ENCODE measurements at places on chromosomes 1 and 21. TPM values are rescaled to one million over a fixed set of nuclear protein-coding genes. Genes with fewer than 3 reads are reported as not detected.
A peak's percentile ranks its signal among the peaks of the same experiment; 100 is the strongest.

GRCh38 chr1:8525216-8525557 lies 207.3 kb downstream of the SLC45A1 start:
- no peak overlapping the region for H3K4me3 ChIP-seq
- no peaks in the 10 kb centered on the region for H3K27me3 ChIP-seq
- peaks cover 28% of the 10 kb centered on the region for H3K4me1 ChIP-seq
- H3K36me3 ChIP-seq: peaks cover 23% of the 10 kb centered on the region
- no peak for DNase-seq

DNA sequence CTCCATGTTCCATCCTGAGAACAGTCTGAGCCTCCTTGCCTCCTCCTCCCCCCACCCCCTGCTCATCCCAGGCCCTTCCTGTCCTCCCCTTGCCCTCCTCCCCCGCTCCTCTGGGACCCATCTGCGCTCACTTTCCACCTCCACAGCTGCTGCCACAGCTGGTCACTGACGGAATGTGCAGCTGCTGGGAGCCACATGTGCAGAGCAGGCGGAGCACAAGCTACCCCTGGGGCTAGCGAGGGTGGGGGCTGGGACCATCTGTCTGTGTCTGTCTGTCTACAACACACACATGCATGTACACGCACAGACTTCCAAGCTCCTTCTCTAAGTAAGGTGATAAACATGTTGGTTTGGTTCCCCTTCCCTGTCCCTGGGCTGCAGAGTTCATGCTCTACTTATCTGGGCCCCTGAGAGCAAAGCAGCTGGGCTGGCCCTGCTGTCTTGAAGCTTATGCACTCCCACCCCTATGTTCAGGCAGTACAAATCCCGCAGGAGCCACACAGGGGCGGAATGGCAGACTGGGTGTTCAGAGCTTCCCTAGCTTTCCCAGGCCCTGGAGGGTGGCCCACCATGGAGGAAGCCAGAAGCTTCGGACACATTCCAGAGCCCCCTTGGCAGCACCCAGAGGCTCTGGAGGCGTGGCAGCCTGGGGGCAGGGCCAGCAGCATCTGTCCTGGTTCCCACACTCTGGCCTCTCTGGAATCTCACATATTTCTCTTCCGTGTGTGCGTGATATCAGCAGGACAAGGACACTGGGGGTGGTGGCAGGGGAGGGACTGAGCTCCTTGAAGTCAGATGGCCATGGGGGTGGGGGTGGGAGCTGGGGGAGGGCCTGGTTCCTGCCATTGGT lies 7.0 kb upstream of the HEYL start:
- H3K27ac ChIP-seq: no peak overlapping the region
- H3K36me3 ChIP-seq: no peaks in the 10 kb centered on the region
- H3K4me3 ChIP-seq: no peak overlapping the region
- H3K4me1 ChIP-seq: no peaks in the 10 kb centered on the region
- H3K27me3 ChIP-seq: no peaks in the 10 kb centered on the region
- no peak for DNase-seq

DNA sequence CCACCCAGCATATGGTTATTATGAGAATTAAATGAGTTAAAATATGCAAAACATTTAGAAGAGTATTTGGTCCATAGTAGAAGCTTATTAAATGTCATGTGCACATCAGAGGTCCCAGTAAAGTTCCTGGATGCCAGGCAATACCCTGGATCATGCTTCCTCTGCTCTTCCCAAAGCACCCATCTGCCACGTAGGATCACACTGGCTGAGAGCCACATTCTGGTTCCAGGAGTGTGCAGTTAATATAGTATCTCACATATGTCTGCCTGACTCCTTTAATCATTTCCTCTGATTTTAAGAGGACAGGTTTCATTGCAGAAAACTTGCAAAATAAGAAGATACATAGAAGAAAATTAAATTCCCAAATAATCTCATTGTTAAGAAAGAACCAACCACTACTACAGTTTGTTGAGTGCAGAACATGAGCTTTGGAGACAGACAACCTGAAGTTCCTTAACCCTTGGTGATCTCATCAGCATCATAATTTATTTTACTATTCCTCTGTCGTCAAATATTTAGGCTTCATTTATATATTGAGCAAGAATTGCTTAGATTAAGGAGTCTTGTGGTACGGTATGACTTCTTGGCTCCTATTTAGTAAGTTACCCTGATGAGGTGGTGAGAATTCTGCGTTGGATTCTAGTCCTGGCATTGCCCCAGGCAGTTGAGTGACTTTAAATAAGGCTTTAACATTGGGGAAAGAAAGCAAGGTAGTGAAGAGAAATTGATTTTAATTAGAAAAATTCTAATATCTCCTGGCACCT lies 12.3 kb downstream of the SGIP1 start:
- no peaks in the 10 kb centered on the region for H3K36me3 ChIP-seq
- DNase-seq: no peak
- peaks cover 2% of the 10 kb centered on the region for H3K27me3 ChIP-seq
- H3K4me1 ChIP-seq: no peaks in the 10 kb centered on the region
- no peak overlapping the region for H3K4me3 ChIP-seq

GRCh38 chr1:191870490-191870889 lies 287.8 kb upstream of the RGS18 start:
- H3K27me3 ChIP-seq: no peaks in the 10 kb centered on the region
- no peak overlapping the region for H3K4me3 ChIP-seq
- H3K4me1 ChIP-seq: no peaks in the 10 kb centered on the region
- H3K36me3 ChIP-seq: no peaks in the 10 kb centered on the region
- H3K27ac ChIP-seq: no peak overlapping the region
- DNase-seq: no peak

DNA sequence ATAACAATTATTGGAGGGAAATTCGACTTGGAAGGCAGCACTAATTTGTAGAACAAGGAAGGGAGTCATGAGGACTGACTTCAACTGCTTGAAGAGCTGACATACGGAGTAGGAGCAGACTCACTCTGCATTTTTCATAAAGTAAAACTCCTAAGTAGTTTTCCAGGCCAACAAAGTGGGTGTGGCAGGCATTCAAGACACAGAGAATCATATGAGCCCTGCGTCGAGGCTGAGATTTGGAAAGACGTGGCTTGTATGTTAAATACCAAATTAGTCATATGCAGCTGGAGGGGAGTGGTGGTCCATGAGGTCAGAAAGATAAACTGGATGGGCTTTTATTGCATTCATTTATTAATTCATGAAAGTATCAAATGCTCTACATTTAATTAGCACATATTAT lies 255.7 kb upstream of the JUN start:
- no peaks in the 10 kb centered on the region for H3K36me3 ChIP-seq
- H3K4me3 ChIP-seq: no peak overlapping the region

- no peaks in the 10 kb centered on the region for H3K4me1 ChIP-seq
- H3K36me3 ChIP-seq: no peaks in the 10 kb centered on the region
- DNase-seq: no peak
- no peak overlapping the region for H3K27ac ChIP-seq
- no peaks in the 10 kb centered on the region for H3K27me3 ChIP-seq
- no peak overlapping the region for H3K4me3 ChIP-seq
These were observed 54.7 kb downstream of the ALPL start for GRCh38 chr1:21563971-21564370.

- H3K27me3 ChIP-seq: peaks cover 19% of the 10 kb centered on the region
- no peaks in the 10 kb centered on the region for H3K4me1 ChIP-seq
- no peak overlapping the region for H3K27ac ChIP-seq
- H3K4me3 ChIP-seq: no peak overlapping the region
These were observed 1.3 kb downstream of the PRAMEF12 start for GRCh38 chr1:12774801-12775345.

VANGL2 gene
- total RNA-seq: 0.12 TPM

DNA sequence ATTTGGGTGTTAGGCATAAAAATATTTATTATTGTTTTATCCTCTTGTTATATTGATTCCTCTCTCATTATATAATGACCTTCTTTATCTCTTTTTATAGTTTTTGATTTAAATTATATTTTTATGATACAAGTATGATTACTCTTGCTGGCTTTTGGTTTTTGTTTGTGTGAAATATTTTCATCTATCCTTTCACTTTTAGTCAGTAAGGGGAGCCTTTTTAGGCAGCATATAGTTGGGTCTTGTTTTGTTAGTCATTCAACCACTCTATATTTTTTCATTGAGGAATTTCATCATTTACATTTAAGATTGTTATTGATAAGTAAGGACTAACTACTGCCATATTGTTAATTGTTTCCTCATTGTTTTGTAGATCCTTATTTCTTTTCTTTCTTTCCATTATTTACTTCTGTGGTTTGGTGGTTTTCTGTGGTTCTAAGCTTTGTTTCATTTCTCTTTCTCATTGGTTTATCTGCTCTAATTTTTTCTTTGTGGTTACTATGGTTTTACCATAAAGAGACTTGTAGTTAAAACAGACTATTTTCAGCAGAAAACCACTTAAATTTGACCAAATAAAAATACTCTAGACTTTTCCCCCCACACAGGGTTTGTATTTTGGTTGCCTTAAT lies 593.1 kb downstream of the NUF2 start:
- no peak overlapping the region for H3K4me3 ChIP-seq
- no peaks in the 10 kb centered on the region for H3K4me1 ChIP-seq
- DNase-seq: no peak
- H3K27me3 ChIP-seq: no peaks in the 10 kb centered on the region
- no peaks in the 10 kb centered on the region for H3K36me3 ChIP-seq

GRCh38 chr1:164519426-164519825 lies 39.6 kb upstream of the PBX1 start:
- no peak overlapping the region for H3K4me3 ChIP-seq
- no peaks in the 10 kb centered on the region for H3K4me1 ChIP-seq
- no peaks in the 10 kb centered on the region for H3K36me3 ChIP-seq
- DNase-seq: no peak
- peaks cover 2% of the 10 kb centered on the region for H3K27me3 ChIP-seq
- H3K27ac ChIP-seq: no peak overlapping the region

DNA sequence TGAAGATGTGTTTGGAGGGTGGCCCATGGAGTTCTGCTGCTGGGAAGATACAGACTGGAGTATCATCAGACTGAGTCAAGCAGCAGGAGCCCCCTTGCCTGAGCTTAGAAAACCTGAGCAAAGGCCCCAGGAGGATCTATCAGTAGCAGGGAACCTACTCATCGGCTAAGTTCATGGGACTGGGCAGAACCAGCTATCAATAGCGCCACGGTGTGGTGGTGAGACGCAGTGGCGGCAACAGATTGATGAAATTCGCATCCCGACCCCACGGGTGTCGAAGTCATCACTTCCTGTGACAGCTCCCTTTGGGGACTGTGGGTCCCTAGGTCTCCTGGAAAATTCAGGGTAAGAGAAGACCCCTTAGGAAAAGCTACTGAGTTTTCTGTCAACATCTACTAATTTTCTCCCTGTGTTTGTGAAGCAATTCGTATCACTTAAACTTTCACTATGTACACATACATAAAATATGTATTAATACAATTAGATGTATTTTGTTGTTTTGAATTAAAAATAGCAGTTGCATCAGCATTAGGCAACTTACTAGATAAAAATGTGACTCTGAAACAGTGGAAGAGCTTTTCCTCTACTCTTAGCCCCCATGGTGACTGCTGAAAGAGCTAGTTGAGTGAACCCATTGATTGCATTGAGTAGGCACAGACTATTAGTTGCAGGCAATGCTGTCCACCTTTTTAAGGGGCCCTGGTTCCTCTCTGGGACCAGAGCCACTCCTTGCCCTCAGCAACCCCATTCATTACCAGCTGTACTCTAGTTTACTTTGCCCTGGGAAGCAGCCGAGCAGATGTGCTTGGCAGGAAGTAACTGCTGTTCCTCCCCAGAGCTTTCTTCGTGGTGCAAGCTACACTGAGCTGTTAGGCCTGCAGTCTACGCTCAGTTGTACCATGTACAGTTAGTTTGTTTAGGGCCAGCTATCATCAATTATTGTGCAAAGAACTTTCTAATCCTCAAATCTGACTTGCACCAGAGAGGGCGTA lies 7.3 kb upstream of the CACNA1S start:
- no peak overlapping the region for H3K27ac ChIP-seq
- DNase-seq: peak; percentile 82
- H3K36me3 ChIP-seq: no peaks in the 10 kb centered on the region
- H3K4me1 ChIP-seq: peaks cover 4% of the 10 kb centered on the region

TNFRSF4 gene
- 340 TPM for total RNA-seq

DNA sequence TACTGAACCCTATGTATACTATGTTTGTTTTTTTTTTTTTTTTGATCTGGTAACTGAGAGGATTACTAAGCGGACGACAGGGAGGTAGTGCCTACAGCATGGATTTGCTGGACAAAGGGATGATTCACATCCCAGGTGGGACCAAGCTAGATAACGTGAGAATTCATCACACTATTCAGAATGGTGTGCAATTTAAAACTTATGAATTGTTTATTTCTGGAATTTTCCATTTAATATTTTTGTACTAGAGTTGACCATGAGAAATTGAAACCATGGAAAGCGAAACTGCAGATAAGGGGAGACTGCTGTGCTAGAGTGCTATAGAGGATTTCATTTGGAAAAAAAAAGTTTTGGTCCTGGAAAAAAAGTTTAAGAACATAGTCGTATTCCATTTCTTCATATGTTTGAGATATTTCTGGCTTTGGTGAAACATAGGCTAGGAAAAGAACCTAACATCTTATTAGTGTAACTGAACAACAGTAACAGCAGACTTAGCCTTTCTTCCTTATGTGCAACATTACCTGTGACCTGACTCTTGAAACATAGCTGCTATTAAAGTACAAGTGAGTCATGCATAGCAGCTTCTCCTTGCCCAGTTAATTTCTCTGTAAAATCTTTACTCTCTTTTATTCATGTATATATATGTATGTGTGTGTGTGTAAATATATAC lies 202.5 kb downstream of the FGGY start:
- no peaks in the 10 kb centered on the region for H3K27me3 ChIP-seq
- no peaks in the 10 kb centered on the region for H3K4me1 ChIP-seq
- no peak for DNase-seq
- no peak overlapping the region for H3K27ac ChIP-seq
- H3K36me3 ChIP-seq: no peaks in the 10 kb centered on the region

DNA sequence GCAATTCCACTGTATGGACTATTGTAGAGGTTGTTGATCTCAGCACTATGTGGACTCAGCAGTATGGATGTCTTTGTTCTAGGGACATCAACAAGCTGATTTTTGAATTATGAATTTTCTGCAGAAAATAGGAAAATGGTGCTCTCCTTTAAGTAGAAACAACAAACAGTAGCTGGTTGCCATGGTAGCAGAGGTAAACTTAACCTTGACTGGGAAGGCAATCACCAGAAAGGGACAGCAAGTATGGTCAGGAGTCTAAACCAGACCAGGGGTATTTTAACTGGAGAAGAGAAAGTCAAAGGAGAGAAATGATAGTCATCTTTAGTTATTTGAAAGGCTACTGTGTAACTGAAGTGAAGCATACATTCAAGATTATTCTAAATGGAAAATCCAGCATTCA lies 22.3 kb downstream of the WLS start:
- DNase-seq: no peak
- H3K4me1 ChIP-seq: no peaks in the 10 kb centered on the region
- no peak overlapping the region for H3K4me3 ChIP-seq
- H3K36me3 ChIP-seq: no peaks in the 10 kb centered on the region
- H3K27ac ChIP-seq: no peak overlapping the region

DNA sequence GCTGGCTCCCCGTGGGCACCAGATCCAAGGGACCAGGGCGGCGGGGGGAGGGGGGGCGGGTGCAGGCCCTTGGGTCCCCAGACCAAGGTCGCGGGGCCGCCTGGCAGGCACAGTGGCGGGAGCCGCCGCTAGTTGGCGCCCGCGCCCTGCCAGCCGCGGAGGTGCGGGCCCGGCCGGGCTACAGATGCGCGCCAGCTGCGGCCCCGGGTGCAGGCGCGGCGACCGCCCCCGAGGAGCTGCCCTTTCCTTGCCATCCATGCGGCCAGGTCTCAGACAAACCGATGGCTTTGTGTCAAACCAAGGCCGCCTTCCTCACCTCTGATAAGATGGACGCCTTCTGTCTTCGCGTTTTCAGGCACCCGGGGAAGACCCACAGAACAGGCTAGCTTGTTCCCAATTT lies 2.2 kb upstream of the RUNX3 start:
- peak overlapping the region; percentile 70 for H3K4me3 ChIP-seq
- H3K4me1 ChIP-seq: peaks cover 67% of the 10 kb centered on the region
- H3K36me3 ChIP-seq: peaks cover 64% of the 10 kb centered on the region
- peak; percentile 82 for DNase-seq

SSU72 gene
- 105 TPM for total RNA-seq
